ENCODE measurements at places on chromosomes 2 and 18. TPM values are rescaled to one million over a fixed set of nuclear protein-coding genes. Genes with fewer than 3 reads are reported as not detected.
A peak's percentile ranks its signal among the peaks of the same experiment; 100 is the strongest.

Gene G6PC2
- total RNA-seq, result not detected

Gene ABCG8
- under 0.01 TPM for total RNA-seq

Gene IL1A
- total RNA-seq, result 53.5 TPM

- no peak for DNase-seq
Measured at GRCh38 chr2:64404743-64405142, 49.2 kb upstream of the LGALSL start.

DNA sequence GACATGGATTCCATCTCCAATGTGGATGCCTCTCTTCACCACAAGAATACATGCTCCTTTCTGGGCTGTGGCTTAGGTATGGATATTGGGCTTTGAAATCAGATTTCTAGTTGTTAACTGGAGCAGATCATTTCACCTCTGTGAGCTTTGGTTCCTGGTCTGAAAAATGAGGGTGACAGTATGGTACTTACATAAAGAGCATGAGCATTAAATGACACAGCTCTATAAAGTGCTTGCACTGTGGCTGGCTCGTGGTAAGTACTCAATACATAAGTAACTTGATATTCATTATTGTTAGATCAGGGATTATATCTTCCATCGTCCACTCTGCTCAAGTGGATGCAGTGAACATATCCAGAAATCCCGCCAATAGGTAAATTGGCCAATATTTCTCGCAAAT lies 33.4 kb downstream of the ARHGAP25 start:
- DNase-seq, result no peak

GRCh38 chr18:3777122-3777521 lies 327.1 kb downstream of the TGIF1 start:
- no peak for DNase-seq

GRCh38 chr2:85162746-85163301 lies 29.6 kb downstream of the TCF7L1 start:
- DNase-seq, result no peak

GRCh38 chr18:13572721-13573120 lies 153.6 kb downstream of the FAM210A start:
- DNase-seq, result no peak

DNA sequence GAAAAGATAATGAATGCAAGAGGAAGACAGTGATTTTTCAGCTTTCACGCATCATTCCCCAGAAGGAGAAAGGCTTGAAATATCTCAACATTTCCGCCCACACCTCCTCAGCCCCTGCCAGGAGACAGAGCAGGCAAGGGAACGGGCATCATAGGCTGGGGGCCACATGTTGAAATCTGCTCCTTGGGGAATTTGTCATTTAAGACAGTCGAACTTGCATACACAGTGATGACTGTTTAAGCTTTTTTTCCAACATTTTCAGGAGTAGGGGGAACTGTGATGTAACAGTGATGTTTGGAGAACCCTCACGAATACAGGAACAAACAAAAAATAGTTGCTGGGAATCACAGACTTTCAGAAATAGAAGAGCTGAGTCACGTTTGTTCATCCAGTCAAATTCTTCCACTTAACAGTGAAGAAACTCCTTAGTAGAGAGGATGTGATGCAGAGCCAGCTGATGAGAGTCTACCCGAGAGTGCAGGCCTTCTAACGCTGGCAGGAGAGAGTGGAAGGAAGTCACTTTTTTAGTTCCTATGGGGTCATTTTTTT lies 266.8 kb downstream of the ALPK2 start:
- peak; percentile 90 for DNase-seq

- no peak for DNase-seq
Measured at GRCh38 chr2:105782123-105782522, 37.4 kb downstream of the NCK2 start.

All from bronchial epithelial cell (primary cell).